GM23338 (cell line): ENCODE measurements at places on chromosomes 1 and 21. TPM values are rescaled to one million over a fixed set of nuclear protein-coding genes. Genes with fewer than 3 reads are reported as not detected.
A peak's percentile ranks its signal among the peaks of the same experiment; 100 is the strongest.

Gene RNU11
- not detected in 2 replicates for total RNA-seq

DNA sequence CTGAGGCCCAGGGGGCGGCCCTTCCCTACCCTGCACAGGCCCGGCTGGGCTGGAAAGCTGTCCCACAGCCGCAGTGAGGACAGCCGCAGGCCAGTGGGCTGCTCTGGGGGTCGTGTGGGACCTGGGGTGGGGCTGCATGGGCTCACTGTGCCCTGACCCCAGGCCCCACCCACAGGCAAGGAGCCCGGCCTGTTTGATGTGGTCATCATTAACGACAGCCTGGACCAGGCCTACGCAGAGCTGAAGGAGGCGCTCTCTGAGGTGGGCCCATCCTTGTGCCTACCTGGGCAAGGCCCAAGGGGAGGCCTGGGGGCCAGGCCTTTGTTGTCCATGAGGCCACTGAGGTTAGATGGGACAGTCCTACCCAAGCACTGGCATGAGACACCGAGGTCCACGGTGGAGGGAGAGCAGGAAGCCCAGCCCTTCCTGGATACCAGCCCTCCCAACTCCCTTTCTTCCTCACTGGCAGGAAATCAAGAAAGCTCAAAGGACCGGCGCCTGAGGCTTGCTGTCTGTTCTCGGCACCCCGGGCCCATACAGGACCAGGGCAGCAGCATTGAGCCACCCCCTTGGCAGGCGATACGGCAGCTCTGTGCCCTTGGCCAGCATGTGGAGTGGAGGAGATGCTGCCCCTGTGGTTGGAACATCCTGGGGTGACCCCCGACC, 1.4 kb upstream of the GJC2 start:
- no peak overlapping the region for H3K4me3 ChIP-seq
- no peaks in the 10 kb centered on the region for H3K4me1 ChIP-seq
- no peaks in the 10 kb centered on the region for H3K36me3 ChIP-seq
- DNase-seq = no peak

- no peaks in the 10 kb centered on the region; the same call in 1 of the 2 replicates for H3K36me3 ChIP-seq
- no peak within 1 kb of the TSS for H3K27ac ChIP-seq
- no peaks in the 10 kb centered on the region for H3K27me3 ChIP-seq
- no peak for DNase-seq
Measured at GRCh38 chr21:44626673-44627143, at the start of gene KRTAP10-9. Gene KRTAP10-9, plus strand, starts transcription at chr21:44627093. Its CDS starts 79 bp downstream, at chr21:44627172.

Gene IQCC
- total RNA-seq = 3.5 and 3.8 TPM in 2 replicates

GRCh38 chr1:155033524-155033923, at the start of the genes DCST1 and DCST2:
Gene DCST1, plus strand, starts transcription at chr1:155033824. Its CDS starts 213 bp downstream, at chr1:155034037.
Gene DCST2, minus strand, starts transcription at chr1:155033781. Its CDS starts 80 bp downstream, at chr1:155033701.
- H3K27me3 ChIP-seq = no peaks in the 10 kb centered on the region
- no peak for DNase-seq
- no peak within 1 kb of the TSS for H3K4me3 ChIP-seq

Gene GREM2
- total RNA-seq = 0.12 and 0.21 TPM in 2 replicates

Gene PBX1
- total RNA-seq = 84.2 and 104 TPM in 2 replicates

GRCh38 chr1:225548140-225548857, 104.6 kb downstream of the ENAH start:
- no peak overlapping the region for H3K4me3 ChIP-seq
- no peaks in the 10 kb centered on the region for H3K27me3 ChIP-seq
- no peaks in the 10 kb centered on the region for H3K36me3 ChIP-seq
- no peak for DNase-seq
- peaks cover 12% of the 10 kb centered on the region for H3K4me1 ChIP-seq
- H3K27ac ChIP-seq = 0 out of 2 replicates have a peak overlapping the region, but pooled peaks have one; percentile 57

Gene MRAP
- total RNA-seq = not detected in 2 replicates

DNA sequence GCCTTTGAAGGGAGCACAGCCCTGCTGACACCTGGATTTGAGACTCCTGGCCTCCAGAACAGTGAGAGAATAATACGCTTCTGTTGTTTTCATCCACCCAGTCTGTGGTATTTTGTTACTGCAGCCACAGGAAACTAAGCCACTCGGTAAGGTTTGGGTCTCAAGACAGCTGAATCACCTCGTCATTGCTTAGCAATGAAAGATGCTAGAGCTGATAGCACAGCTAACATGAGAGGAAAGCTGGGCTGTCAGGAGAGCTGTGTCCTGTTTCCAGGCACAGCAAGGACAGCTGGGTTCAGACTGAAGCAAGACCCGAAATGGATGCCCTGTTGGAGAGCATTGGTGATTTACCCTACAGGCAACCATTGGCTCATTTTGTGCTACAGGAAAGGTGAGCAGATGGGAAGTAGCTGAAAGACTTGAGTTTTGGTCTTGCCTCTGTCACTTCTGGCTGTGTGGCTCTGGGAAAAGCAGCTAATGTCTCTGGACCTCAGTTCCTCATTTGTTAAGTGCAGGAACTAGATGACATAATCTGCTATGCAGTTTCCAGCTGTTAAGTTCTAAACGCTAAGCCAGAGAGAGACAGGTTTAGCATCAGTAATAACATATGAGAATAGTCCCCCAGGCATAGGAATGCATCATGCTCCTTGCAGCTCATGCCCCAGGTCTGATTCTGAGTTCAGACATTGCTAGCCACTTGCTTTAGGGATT, 58.0 kb downstream of the CLIC6 start:
- no peaks in the 10 kb centered on the region for H3K4me1 ChIP-seq
- H3K4me3 ChIP-seq = no peak overlapping the region
- no peak overlapping the region for H3K27ac ChIP-seq
- DNase-seq = no peak
- H3K36me3 ChIP-seq = no peaks in the 10 kb centered on the region

DNA sequence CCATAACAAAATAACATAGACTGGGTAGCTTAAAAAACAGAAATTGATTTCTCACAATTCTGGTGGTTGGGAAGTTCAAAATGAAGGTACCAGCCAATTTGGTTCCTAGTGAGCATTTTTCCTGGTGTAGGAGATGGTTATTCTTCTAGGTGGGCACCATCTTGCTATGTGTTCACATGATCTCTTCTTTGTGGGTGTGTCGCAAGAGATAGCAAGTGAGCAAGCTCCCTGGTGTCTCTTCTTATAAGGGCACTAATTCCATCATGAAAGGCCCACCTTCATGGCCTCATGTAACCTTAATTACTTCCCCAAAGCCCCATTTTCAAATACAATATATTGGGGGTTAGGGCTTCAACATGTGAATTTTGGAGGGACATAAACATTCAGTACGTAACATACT, 38.8 kb upstream of the ATP5PO start:
- no peak overlapping the region for H3K27ac ChIP-seq
- no peaks in the 10 kb centered on the region for H3K4me1 ChIP-seq
- no peak overlapping the region for H3K4me3 ChIP-seq
- DNase-seq = no peak

Gene PARS2
- 13.6 and 14.8 TPM in 2 replicates for total RNA-seq

DNA sequence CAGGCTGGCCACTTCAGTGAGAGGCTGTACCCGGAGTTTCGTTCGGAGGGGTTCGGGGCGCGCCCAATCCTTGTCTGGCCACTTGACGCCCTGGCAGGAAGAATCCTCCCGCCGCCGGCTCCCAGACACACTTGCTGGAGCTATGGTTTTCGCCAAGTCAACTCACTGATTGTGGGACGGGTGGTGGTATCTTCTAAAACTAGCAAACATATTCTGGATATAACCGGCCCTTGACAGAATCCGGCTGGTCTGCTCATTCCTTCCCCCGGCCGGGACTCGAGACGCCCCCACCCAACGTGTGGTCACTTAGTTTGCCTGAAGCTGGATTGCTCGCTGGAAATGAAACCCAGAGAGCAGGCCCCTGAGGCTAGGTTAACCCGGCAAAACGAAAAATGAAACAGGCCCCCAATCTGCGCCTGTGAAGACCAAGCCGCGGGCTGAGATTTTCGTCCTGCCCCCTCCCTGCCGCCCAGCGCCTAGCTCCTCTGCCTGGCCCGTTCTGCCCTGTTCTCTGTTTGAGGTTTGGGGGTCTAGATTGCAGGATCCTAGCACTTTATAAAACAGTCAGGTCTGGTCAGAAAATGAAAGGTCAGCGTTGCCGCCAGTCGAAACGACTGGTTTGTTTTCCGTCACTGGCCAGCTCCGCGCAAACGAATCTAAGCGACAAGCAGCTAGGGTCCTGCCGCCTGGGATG, 4.6 kb downstream of the GFI1 start:
- peaks cover 100% of the 10 kb centered on the region for H3K27me3 ChIP-seq
- no peak overlapping the region for H3K27ac ChIP-seq
- H3K36me3 ChIP-seq = no peaks in the 10 kb centered on the region; the same call in 1 of the 2 replicates
- peak overlapping the region; percentile 75 for H3K4me3 ChIP-seq
- peaks cover 18% of the 10 kb centered on the region for H3K4me1 ChIP-seq
- peak; percentile 43 for DNase-seq

Gene COA7
- total RNA-seq = 27.5 and 33.5 TPM in 2 replicates

GRCh38 chr1:154937085-154937987, 817 bp upstream of the PMVK start:
- peak overlapping the region; percentile 89 for H3K27ac ChIP-seq
- peaks cover 16% of the 10 kb centered on the region for H3K4me1 ChIP-seq
- H3K4me3 ChIP-seq = peak overlapping the region; percentile 64
- DNase-seq = peak; percentile 95
- H3K27me3 ChIP-seq = no peaks in the 10 kb centered on the region; the same call in 1 of the 2 replicates
- H3K36me3 ChIP-seq = no peaks in the 10 kb centered on the region

DNA sequence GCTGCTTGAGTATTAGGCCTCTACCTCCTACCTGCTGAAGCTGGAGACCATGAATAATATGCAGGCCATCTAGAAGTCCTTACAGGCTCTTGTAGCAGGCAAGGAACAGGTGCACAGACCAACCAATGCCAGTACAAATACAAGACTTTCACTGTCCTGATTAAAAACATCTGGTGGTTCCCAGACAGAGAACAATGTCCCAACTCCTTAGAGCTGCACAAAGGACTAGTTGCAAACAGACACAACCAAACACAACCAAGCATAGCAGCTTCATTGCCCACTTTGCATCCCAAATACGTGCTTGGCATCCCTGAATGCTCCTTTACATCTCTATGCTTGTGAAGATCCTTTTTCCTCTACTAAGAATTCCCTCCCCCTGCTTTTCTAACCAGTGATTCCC, 98.1 kb upstream of the CXADR start:
- H3K27me3 ChIP-seq = no peaks in the 10 kb centered on the region
- no peaks in the 10 kb centered on the region; the same call in 1 of the 2 replicates for H3K4me1 ChIP-seq
- H3K4me3 ChIP-seq = no peak overlapping the region
- DNase-seq = peak; percentile 16
- H3K27ac ChIP-seq = no peak overlapping the region

Gene LAD1
- 17.6 and 22.3 TPM in 2 replicates for total RNA-seq

Gene HLX
- 0.07 TPM in 1 of 2 replicates, not detected in the other for total RNA-seq

Gene SPRR4
- total RNA-seq = not detected in 2 replicates

Gene CLCA1
- total RNA-seq = not detected in 2 replicates

Gene TMEM61
- total RNA-seq = 1.7 and 2.0 TPM in 2 replicates

- H3K4me1 ChIP-seq = peaks cover 7% of the 10 kb centered on the region; the same call in 1 of the 2 replicates
- no peak for DNase-seq
- no peak overlapping the region for H3K4me3 ChIP-seq
- H3K36me3 ChIP-seq = no peaks in the 10 kb centered on the region
- peaks cover 14% of the 10 kb centered on the region; the same call in 1 of the 2 replicates for H3K27me3 ChIP-seq
Measured at GRCh38 chr1:179817056-179817455, 60.5 kb downstream of the TOR1AIP2 start.

- H3K4me3 ChIP-seq = no peak overlapping the region
- no peak for DNase-seq
- no peaks in the 10 kb centered on the region for H3K27me3 ChIP-seq
Measured at GRCh38 chr1:155529109-155529508, 33.5 kb downstream of the ASH1L start.

Gene CCDC181
- total RNA-seq = 3.1 and 3.4 TPM in 2 replicates

- H3K36me3 ChIP-seq = no peaks in the 10 kb centered on the region
- DNase-seq = no peak
- H3K4me3 ChIP-seq = no peak overlapping the region
- no peaks in the 10 kb centered on the region for H3K27me3 ChIP-seq
- H3K4me1 ChIP-seq = no peaks in the 10 kb centered on the region
- no peak overlapping the region for H3K27ac ChIP-seq
Measured at GRCh38 chr1:91851130-91852010, 34.6 kb downstream of the TGFBR3 start.

Gene PPM1J
- total RNA-seq = 12.7 and 22.4 TPM in 2 replicates

GRCh38 chr21:36608897-36609225, 90.1 kb upstream of the SIM2 start:
- H3K36me3 ChIP-seq = no peaks in the 10 kb centered on the region; the same call in 1 of the 2 replicates
- H3K4me3 ChIP-seq = no peak overlapping the region
- peaks cover 9% of the 10 kb centered on the region; the same call in 1 of the 2 replicates for H3K4me1 ChIP-seq
- no peak overlapping the region for H3K27ac ChIP-seq

- no peak for DNase-seq
- H3K27me3 ChIP-seq = no peaks in the 10 kb centered on the region
- H3K4me3 ChIP-seq = no peak overlapping the region
- H3K27ac ChIP-seq = no peak overlapping the region
- H3K4me1 ChIP-seq = peaks cover 7% of the 10 kb centered on the region; the same call in 1 of the 2 replicates
Measured at GRCh38 chr1:229839800-229840199, 213.8 kb downstream of the URB2 start.

- DNase-seq = no peak
- no peak overlapping the region for H3K4me3 ChIP-seq
- H3K36me3 ChIP-seq = no peaks in the 10 kb centered on the region; the same call in 1 of the 2 replicates
- no peaks in the 10 kb centered on the region for H3K27me3 ChIP-seq
Measured at GRCh38 chr1:184513966-184514365, 127.1 kb downstream of the C1orf21 start.

Gene SPRR1B
- total RNA-seq = not detected in 2 replicates

DNA sequence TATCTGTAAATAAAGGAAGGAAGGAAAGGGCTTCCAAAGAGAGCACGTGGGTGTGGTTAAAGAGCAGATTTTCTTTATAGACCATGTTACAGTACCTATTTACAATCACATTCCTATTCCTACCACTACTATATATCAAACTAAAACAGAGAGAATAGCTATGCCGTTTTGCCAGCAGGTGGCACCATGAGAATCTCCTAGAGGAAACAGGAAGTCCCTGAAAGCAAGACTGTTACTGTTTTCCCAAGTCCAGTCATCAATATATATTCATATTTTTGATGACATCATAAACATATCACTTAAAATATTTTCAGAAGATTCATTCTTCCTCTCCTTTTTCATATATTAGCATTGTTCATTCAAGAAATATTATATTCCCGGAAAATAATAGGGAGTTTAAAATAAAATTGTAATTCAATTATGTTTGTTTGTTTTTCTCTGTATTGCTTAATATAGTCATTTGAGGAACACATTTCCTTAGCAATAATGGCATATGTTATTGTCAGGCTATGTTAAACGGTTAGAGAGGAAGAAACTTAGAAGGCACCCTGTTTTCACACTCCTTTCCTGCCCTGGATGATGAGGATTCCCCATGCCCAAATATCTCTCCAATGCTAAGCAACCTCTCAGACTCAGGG, 6.6 kb downstream of the CCDC190 start:
- H3K27me3 ChIP-seq = no peaks in the 10 kb centered on the region
- peak; percentile 78 for DNase-seq
- H3K4me1 ChIP-seq = no peaks in the 10 kb centered on the region
- H3K36me3 ChIP-seq = no peaks in the 10 kb centered on the region

- no peak overlapping the region for H3K4me3 ChIP-seq
- H3K27me3 ChIP-seq = no peaks in the 10 kb centered on the region
- H3K36me3 ChIP-seq = 0 out of 2 replicates have a peak, but pooled peaks cover 6% of the 10 kb centered on the region
- H3K4me1 ChIP-seq = peaks cover 19% of the 10 kb centered on the region; the same call in 1 of the 2 replicates
Measured at GRCh38 chr1:73065339-73066041, 783.2 kb upstream of the NEGR1 start.

- H3K36me3 ChIP-seq = no peaks in the 10 kb centered on the region
- H3K4me1 ChIP-seq = no peaks in the 10 kb centered on the region
- no peak overlapping the region for H3K27ac ChIP-seq
- H3K27me3 ChIP-seq = no peaks in the 10 kb centered on the region
- no peak for DNase-seq
- H3K4me3 ChIP-seq = no peak overlapping the region
Measured at GRCh38 chr1:92502247-92502646, 15.5 kb upstream of the GFI1 start.

- peak overlapping the region; percentile 99 for H3K4me3 ChIP-seq
- H3K27me3 ChIP-seq = no peaks in the 10 kb centered on the region
- DNase-seq = peak; percentile 55
- H3K4me1 ChIP-seq = peaks cover 21% of the 10 kb centered on the region
- peak overlapping the region; percentile 97 for H3K27ac ChIP-seq
Measured at GRCh38 chr1:155195201-155196102, 12.2 kb downstream of the THBS3 start.
